Stimulated activated CD8-positive, alpha-beta memory T cell treated with anti-CD3 and anti-CD28 coated beads, Interleukin-4, amount 100 ng/mL, for 1 hour (primary cell): ENCODE measurements at places on chromosomes 7 and 10.

DNA sequence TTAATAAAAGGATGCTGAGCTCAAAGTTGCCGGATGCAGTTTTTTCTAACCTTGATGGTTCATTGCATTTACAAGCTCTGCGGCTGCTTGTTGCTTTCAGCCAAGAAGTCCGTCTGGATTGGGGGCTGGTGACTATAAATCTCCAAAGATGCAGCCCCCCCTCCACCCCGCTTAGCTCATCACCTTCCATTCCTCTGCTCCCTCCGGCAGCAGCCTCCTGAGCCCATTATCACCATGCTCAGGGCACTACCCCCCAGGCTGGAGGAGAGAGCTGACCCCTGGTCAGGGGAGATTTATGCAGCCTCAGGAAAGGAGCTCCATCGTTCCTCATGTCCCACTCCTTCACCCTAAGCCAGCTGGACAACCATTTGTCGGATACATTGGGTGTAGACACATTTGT lies 55.3 kb upstream of the ZRANB1 start:
- DNase-seq: no peak

- DNase-seq: no peak
These were observed 17.9 kb upstream of the ITGA8 start for GRCh38 chr10:15737656-15738055.

DNA sequence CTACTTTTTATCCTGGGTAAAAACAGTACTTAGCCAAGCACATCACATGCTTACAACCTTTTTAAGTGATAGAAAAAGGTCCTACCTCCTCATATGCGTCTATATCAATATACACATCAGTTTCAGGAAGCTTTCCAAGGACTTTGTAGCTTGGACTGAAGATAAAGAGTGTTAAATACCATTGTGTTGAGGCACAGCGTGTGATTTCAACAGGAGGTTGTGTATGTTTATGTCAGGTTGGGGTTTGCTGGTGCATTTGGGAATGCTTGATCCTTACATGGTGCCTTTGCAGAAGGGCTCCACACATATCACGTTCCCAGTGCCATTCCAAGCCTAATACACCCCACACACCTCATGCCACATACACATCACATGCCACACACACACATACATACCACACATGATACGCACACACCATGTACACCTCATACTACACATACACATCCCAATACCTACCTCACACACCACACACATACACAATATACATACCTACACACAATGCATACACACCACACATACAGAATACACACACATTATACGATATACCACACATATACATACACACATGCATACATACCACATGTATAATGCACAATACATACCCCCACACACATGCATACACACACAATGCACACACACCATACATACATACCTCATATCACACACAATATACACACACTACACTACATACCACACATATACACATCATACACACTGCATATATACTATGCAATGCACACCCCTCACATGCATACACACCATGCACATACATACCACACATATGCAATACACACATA lies 33.1 kb downstream of the PSMC2 start:
- no peak for DNase-seq

DNA sequence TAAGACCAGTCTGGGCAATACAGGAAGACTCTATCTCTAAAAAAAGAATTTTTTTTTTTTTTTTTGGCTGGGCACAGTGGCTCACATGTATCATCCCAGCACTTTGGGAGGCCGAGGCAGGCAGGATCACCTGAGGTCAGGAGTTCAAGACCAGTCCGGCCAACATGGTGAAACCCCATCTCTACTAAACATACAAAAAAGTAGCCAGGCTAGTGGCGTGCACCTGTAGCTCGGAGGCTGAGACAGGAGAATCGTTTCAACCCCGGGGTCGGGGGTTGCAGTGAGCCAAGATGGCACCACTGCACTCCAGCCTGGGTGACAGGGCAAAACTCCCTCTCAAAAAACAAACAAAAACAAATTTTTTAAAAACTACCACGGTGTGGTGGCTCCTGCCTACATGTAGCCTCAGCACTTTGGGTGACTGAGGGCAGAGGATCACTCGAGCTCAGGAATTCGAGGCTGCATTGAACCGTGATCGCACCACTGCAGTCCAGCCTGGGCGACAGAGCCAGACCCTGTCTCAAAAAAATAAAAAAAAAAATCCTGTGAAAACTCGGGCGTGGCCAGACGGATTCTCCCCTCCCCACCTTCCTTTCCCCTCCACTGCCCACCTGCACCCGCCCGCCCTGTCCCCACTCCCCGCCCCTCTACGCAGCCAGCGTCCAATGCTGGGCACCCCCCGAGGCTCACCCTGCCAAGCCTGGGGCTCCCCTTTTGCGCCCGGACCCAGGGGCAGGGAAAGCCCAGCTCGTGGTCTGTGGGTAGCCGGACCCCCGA lies 745 bp upstream of the ORAI2 start:
- no peak for DNase-seq

GRCh38 chr7:2495418-2496299 lies 19.5 kb upstream of the GRIFIN start:
- no peak for DNase-seq

GRCh38 chr7:133479456-133480065 lies 226.7 kb downstream of the EXOC4 start:
- DNase-seq: no peak

DNA sequence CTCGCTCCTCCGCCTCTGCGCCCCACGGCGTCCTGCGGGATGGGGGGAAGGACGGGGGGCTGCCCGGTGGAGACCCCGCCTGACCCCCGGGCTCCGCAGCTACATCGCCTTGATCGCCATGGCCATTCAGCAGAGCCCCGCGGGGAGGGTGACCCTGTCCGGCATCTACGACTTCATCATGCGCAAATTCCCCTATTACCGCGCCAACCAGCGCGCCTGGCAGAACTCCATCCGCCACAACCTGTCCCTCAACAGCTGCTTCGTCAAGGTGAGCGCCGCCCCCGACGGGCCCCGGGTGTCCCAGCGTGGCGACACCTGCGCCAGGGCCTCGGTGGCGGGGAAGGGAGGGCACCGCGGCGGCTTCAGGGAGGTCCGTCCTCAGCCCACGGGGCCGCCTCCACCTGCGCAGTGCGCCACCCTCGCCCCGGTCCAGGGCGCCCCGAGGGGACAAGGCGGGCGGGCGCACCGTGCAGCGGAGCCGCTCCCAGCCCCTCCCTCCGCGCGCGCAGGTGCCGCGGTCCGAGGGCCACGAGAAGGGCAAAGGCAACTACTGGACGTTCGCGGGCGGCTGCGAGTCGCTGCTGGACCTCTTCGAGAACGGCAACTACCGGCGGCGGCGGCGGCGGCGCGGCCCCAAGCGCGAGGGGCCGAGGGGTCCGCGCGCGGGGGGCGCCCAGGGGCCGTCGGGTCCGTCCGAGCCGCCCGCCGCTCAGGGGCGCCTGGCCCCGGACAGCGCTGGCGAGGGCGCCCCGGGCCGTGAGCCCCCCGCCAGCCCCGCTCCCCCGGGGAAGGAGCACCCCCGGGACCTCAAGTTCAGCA lies 793 bp downstream of the FOXL3 start:
- no peak for DNase-seq

DNA sequence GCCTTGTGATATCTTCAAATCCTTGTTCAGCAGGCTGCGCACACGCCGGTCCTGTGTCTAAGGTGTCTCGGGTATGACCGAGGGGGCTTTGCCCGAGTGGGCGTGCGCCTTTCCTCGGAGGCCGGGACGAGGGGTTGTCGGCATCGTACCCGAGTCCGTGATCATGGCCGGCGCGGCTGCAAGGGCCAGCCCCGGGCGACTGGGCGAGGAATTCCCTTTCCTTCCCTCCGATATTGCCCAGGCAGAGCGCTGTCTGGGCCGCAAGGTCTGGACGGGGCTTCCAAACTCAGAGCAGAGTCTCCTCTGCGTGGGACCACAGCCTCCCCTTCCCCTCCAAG lies 59.7 kb downstream of the ZNF467 start:
- no peak for DNase-seq

DNA sequence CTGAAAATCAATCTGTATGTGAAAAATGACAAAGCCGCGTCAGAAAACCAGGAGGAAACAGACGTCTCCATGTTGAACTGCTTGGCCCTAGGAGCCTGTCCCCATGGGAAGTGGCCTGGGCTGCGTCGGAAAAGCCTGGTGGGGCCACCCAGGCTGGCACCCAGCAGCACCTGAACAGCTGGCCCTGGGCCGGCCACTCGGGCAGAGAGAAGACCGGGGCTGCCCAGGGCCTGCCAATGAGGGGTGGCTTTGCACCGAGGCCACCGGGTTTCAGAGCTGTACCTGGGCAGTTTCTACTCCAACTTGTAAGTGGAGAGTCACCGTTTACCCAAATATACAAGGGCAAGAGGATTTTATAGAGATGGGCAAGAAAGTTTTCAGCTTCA lies 1.1 kb upstream of the FUOM start:
- no peak for DNase-seq

- no peak for DNase-seq
These were observed 163.8 kb upstream of the KLF14 start for GRCh38 chr7:130897515-130898419.

GRCh38 chr10:97128516-97129154 lies 57.1 kb downstream of the SLIT1 start:
- DNase-seq: no peak

GRCh38 chr7:102830197-102830596 lies 81.4 kb downstream of the FAM185A start:
- no peak for DNase-seq

DNA sequence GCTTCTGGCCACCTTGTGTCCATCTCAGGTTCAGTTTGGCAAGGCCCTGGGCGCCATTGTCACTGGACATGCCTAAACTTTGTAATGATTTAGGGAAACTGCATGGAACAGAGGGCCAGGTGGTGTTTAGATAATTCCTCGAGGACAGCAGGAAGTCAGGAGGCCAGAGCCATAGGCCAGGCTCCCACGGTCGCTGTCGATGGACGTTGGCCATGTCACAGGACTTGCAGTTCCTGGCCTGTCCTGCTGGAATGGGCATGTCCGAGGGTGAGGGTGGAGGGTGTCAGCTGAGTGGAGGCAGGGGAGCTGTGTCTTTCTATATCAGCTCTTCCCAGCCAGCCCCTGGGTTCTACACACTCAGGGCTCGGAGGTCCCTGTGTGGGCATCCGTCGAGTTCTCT lies 107.9 kb upstream of the MACROH2A2 start:
- DNase-seq: no peak

- DNase-seq: no peak
These were observed 20.3 kb downstream of the GPRIN2 start for GRCh38 chr10:46536171-46536570.

GRCh38 chr10:89351780-89352597 lies 24.2 kb downstream of the IFIT3 start:
- DNase-seq: no peak

- no peak for DNase-seq
These were observed 36.1 kb upstream of the CCNY start for GRCh38 chr10:35300063-35300699.

- no peak for DNase-seq
These were observed 127.2 kb downstream of the CELF2 start for GRCh38 chr10:11144626-11145494.

DNA sequence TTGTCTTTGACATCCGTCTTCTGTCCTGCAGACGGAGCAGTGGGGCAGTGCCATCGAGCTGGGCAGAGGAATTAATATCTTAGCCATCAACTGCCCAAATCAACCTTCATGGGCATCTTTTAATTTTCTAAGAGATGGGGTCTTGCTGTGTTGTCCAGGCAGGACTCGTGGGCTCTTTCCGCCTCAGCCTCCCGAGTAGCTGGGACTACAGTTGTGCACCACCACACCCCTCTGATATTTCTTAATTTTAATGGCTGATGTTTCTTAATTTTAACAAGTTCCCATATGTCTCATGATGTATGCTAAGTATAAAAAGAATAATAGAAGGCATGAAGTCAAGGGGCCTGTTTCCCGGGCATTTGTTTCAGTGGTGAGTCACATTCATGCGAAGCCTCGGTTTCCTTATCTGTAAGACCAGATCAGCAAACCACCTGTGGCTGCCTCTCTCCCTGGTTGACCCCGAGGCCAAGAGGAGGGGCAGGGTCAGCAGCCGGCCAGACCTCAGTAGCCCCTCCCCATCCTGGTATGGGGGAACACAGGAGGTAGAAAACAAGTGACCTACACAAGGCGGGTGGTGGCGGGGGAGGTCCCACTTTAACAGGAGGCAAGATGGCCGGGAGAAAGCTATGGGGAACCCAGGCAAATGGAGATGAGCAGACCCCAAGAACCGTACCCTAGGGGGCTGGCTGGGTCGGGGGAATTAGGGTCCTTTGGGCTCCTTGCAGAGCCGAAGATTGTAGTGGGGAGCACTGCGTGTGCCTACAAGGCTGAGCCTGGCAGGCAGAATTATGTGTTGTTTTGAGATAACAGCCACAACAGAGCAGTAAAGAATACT lies 85.5 kb downstream of the CUX1 start:
- no peak for DNase-seq

DNA sequence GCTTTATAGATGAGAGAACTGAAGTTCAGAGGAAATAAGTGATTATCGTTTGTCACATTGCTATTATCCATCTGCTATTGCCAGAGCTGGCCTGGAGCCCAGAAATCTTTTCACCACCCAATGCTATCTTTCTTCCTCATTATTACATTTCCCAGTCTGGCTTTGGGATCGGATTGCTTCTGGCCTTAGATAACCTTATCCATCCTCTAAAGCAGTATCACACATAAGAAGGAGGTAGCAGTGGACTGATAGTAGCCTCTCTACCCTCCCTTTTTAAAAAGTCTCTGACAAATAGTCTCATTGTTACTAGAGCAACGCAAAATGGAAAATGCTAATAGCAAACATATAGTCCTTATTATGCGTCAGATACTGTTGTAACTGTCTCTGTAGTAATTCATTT lies 1.3 kb upstream of the CLDN12 start:
- DNase-seq: no peak

- no peak for DNase-seq
These were observed 366.5 kb upstream of the SEMA3C start for GRCh38 chr7:81285142-81285871.

DNA sequence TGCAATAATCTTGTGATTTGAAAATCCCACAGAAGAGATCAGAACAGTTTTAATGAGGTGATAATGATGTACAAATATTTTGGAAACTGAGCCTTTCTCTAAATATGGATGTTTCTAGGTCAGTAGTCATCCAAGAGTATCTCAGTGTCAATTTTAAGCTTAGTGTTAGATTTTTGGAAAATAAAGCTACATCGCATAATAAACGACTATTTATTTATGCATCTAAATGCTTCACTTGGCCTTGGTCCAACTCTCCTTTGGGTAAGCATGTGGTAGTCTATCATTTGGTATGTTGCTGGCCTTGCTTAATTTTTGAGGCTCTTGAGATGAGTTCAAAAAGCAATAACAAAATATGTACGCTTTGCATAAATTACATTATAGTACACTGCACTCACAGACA lies 5.4 kb upstream of the PPP1R9A start:
- DNase-seq: no peak

DNA sequence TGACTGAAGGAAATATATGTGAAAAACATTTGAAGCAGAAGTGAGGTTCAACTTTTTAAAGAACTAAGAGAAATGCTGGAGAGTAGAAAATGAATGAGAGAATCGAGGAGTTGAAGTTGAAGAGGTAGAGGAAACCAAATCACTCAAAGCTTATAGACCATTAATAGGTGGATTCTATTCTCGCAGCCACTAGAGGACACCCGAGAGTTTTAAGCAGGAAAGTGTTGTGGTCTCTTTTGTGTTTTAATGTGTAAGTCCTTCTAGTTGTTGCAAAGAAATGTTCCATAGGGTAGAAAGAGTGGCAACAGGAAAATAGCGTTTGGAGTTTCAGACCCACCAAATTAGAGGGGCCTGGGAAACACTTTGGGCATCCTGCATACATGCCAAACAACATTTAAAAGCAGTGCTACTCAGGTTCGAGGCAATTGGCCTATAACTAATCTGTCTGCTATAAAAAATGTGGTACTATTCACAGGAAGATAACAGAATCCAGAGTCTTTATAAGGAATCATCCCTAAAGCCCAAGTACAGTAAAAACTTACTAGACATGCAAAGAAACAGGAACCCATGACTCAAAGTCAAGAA lies 75.3 kb upstream of the TAS2R16 start:
- DNase-seq: no peak
